Erythroblast (primary cell): ENCODE measurements at places on chromosomes 5 and 9.

DNA sequence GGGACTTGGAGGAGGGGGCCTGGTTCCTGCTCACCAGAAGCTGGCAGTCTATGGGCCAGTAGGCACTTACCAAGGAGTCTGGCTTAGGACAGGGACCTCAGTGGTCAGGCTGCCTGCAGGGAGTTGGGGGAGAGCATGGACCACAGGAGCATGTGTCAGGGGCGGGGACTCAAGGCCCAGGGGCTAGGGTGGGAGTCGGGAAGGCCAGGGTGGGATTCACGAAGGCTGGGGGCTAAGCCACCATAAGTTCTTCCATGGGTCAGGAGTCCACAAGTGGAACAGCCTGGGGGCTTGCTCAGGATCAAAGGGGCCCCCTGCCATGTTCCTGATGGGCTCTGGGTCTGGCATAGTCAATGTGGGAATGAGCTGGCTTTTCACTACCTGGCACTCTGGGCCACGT is 11.5 kb upstream of the SLC25A48 start:
- DNase-seq = no peak

DNA sequence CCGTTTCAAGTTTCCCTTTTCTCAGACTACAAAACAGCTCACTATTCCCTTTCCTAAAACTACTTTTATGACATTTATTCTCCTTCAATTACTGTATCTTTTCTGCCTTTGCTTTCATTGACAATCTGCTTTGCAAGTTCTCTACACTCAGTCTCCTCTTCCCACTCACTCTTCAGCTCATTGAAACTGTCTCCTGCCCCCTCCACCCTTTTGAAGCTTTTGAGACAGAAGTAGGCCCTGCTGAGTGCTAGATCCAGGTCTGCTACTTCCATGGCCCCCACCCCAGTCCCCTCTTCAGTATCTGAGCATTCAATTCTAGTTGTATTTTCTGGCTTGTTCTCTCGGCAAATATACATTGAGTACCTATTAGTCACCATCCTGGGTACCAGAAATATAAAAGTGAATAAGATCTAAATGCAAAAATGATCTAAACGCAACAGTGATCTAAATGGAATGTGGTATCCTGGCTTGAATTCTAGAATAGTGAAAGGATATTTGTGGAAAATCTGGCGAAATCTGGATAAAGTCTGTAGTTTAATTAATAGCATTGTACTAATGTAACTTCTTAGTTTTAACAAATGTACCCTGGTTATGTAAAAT is 58.4 kb downstream of the OR2K2 start:
- DNase-seq = no peak

DNA sequence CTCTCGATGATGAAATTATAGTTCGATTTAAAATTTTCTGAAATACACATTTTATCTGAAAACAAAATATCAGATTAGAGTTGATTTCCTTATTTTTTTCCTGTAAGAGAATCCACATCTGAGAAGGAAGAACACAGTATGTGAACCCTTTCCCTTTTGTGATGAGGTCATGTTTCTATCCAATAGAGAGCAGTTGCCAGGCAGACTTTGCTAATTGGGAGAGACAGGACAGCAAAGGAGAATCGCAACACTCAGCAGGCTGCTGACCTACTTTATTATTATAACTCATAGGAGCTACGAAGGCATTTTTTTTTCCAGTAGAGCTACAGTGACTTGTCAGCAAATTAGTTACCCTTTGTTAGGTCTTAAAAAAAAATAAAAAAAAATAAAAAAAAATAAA is 242.1 kb downstream of the HCN1 start:
- DNase-seq = no peak

DNA sequence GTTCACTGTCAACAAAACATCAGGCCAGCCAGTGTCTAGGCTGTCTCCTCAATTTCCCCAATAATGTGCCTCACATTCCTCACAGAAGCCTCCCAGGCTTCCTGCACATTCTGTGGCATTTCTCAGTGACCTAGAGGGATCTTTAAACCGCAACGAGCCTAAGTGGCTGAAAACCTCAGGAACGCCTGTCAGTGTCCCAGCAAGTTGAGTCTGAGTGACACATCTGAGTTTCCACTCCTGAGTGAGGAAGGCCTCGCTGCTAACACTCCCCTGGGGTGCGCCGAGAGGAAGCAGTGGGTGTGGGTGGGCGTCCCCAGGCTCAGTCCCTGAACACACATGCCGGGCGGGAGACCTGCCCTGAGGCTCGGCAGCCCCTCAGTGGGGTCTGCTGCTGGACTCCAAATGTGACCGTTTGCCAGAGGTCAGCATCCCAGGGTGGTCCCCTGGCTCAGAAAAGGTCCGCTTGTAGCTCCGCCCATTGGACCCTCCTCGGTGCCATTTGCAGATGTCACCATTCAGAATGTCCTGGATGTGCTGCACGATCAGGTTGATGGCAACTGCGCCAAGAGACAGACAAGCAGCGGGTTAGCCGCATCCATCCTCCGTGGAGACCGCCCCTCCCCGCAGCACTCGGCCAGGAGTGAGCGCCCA is 6.3 kb downstream of the UCK1 start:
- no peak for DNase-seq

- no peak for DNase-seq
Observed at GRCh38 chr5:164671640-164672039, 1166.2 kb downstream of the MAT2B start.
